ENCODE measurements at places on chromosomes 4 and X.

GRCh38 chr4:98434816-98435215 is 173.6 kb downstream of the RAP1GDS1 start:
- no peak for DNase-seq

GRCh38 chrX:68833855-68834331 is 5.1 kb downstream of the EFNB1 start:
- DNase-seq = no peak

- no peak for DNase-seq
These were observed 486.6 kb upstream of the TENM3 start for GRCh38 chr4:181756451-181757095.

DNA sequence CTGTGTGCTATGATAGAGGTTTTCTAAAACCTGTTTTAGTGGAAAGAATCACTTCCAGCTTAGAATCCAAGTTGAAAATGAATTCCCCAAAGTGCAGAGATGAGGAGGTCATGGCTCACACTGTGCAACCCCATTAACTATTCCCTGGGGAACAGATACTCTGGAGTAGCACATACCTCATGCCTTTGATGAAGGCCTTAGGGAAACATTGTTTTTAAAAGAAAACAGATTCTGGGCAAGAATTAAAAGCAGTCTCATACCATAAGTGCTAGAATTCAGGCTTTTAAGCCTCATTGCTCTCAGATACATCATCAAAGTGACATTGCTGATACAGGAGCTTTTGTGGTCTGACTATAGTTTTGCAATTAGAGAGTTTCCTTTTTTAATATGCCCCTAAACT is 115.1 kb downstream of the NDST4 start:
- no peak for DNase-seq

GRCh38 chr4:70902577-70903290 is 565 bp downstream of the MOB1B start:
- DNase-seq = no peak

DNA sequence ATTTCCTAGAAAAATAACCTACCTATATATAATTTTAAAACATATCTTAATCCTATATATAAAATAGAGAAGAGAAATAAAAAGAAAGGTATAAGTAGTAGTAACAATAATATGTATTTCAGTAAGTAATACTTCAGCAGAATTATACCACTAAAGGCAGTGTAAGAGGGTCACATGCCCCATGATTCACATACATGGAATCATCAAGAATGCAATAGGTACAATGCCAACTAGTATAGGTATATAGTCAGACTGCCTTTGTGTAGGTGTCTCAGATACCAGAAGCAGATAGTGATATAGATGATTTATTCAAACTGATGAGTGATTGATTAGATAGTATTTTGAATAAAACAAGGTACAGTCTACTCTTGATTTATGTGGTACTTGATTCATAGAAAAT is 9.4 kb downstream of the AIMP1 start:
- DNase-seq = no peak

DNA sequence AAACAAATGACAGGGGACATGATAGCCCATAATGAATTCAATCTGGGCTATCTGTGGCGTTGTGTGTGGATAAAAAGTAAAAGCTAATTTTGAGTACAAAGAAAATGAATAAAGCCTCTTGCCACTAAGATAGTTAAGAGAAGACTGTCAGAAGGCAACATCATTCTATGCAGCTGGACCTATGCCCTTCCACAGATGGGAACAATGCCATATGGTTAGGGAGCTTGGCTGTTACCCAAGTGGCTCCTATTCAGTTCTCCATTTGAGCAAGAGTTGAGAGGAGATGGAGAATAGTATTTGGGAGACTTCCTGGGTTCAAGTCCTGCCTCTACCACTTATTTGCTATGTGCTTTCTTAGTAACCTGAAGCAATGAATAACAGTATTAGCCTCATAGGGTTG is 107.7 kb downstream of the ANXA3 start:
- DNase-seq = no peak

GRCh38 chrX:26562156-26562555 is 346.2 kb downstream of the MAGEB5 start:
- no peak for DNase-seq

- no peak for DNase-seq
These were observed 552 bp downstream of the TCEAL9 start for GRCh38 chrX:103356858-103357257.
